ENCODE measurements at places on chromosomes 1 and 21.

- no peak for DNase-seq
These were observed 6.7 kb upstream of the ADARB1 start for GRCh38 chr21:45067462-45068285.

DNA sequence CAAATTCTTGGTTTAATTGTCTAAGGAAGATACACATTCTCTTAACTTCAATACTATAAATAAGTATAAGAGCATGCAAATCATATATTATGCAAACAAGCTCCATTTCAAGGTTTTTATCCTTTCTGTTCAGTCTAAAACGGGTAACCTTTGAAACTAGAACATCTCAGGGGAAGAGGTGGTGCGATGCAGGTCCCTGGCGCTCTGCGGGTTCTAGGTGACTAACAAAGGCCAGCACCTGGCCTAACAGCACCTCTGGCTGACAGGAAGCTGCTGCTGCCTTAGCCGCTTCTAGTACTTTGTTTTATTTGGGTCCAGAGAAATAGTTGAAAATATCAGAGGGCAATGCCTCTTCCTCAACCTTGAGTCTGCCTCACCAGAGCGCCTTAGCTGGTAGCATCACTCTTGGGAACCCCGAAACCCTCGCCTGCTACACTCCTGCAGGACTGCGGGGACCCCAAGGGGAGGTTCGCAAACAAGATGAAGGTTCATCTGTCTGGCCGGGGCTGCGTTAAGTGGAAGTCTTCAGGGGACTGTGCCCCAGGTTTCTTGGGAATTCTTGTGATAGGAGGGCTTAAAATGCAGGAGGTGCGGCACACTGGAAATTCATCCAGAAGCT lies 45.5 kb downstream of the PRDM15 start:
- no peak for DNase-seq

- no peak for DNase-seq
These were observed 179.4 kb downstream of the ZP4 start for GRCh38 chr1:237711281-237711680.

- DNase-seq: no peak
These were observed 64.4 kb downstream of the KCNT2 start for GRCh38 chr1:196543833-196544232.

- no peak for DNase-seq
These were observed 1.4 kb upstream of the RABIF start for GRCh38 chr1:202890392-202890791.

DNA sequence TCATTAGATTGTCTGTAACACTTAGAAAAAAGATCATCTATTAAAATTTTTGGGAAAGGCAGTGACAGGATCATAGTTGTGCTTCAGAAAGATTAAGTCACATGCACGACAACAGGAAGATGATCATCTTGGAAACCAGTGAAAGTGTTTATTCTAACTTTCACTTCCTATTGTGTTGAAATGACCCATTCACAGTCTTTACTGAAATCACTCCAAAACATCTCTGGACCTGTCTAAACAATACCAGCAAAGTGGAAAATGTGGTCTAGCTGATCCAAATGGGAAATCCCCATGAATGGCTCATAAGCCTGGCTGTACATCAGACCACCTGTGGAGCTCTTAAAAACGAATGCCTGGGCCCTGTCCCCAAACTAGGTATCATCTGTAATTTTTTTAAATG lies 111.1 kb upstream of the ETV3 start:
- no peak for DNase-seq

DNA sequence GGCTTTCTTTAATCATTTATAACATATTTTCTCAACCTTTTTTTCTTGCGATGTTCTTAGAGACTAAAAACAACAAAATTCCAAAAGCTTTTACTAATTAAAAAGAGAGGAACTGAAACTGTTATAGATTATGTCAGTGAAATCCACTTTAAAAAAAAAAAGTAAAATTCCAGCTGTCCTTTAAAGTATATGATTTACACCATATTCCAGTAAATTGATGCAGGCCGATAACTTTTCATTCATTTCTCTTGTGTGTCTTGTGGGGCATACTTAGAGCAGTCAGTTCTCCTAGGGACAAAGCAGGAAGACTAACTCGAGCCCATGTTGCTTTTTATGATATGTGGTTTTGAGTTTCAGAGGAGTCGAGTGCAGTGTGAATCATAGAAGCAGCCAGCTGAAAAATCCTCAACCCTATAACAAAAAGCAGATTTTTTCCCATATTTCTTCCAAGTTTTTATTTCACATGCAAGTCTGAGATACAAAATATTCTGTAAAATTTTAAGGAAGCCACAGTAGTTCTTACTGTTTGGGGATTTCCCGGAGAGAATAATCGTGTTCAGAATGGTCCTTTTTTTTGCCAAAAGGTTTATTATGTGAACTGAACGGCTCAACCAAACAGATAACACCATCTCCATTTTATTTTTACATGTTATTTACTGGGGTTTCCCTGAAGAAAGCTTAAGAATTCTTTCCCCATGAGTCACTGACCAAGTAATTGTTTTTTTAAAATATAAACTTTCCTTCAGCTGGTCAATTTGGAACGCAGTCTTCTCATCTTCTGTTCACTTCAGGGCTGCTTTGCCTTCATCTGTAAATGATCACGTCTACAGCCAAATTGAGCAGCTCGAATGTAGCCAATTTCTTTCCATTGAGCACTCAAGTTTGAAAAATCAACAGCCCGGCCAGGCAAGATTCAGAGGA lies 77.0 kb upstream of the C1orf105 start:
- no peak for DNase-seq

DNA sequence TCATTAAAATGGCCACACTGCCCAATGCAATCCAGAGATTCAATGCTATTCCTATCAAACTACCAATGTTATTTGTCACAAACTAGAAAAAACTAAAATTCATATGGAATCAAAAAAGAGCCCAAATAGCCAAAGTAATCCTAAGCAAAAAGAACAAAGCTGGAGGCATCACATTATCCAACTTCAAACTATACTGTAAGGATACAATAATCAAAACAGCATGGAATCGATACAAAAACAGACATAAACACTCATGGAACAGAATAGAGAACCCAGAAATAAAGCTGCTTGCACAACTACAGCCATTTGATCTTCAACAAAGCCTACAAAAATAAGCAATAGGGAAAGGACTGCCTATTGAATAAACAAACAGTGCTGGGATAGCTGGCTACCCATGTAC lies 100.4 kb downstream of the FAF1 start:
- no peak for DNase-seq

DNA sequence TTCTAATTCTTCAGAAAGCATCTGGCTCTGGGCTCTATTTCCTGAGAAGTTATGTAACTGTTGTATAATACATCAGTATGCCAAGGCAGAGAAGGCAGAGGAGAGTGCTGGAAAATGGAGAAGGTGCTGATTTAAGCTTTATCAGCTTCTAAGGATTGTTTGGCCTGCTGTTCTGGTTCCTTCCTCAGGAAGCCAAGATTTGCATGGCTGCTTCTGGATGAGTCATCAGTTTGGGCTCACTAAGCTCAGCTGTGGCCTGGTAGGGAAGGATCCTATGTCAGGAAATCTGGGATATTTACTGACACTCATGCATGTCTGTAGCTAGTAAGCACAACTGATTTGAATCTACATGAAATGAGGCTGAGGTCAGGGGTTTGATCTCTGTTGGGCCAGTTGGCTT lies 73.2 kb upstream of the ADGRL4 start:
- no peak for DNase-seq

DNA sequence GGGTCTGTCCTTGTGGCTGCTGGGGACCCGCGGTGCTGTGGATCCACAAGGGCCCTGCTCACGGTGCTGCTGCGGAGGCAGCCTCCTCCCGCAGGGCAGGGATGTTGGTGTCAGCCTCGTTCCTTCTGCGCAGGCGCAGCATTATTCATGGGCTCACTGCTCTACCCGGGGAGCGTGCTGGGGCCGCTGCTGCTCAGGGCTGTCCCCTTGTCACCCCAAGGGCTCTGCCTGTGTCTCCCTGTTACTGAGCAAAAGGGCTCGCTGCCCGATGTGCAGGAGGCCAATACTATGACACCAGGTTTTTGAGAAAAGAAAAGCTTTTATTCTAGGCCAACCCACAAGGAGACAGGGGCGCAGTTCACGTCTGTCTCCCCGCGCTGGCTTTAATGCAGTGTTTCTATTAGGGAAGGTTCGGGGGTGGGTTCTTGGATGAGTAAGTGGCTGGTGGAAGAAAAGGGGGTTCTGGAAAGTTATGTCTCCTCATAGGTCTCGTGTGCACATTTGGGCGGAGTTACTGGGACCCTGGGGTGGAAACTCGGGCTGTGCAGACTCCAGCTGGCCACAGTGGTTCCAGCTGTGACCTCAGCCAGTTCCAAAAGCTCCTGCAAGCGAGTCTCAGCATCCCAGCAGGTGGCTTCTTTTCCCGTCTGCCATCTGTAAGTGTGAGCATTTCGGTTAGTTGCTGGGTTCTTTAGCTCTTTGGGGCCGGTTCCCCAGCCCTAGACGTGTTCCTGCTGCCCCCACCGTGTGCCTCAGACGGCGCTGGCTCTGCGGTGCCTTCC lies 40.8 kb upstream of the LRRC3 start:
- no peak for DNase-seq

GRCh38 chr1:54254055-54254454 lies 54.1 kb downstream of the MRPL37 start:
- DNase-seq: no peak

- no peak for DNase-seq
These were observed 41.5 kb upstream of the SAMD13 start for GRCh38 chr1:84259989-84260388.

GRCh38 chr1:194300340-194300739 lies 1113.9 kb upstream of the B3GALT2 start:
- DNase-seq: no peak
